ENCODE measurements at places on chromosomes 1 and 21. TPM values are rescaled to one million over a fixed set of nuclear protein-coding genes. Genes with fewer than 3 reads are reported as not detected.

WNT2B gene
- 0.13 TPM for total RNA-seq

HUNK gene
- 0.02 TPM for total RNA-seq

- no peak for DNase-seq
- H3K27ac ChIP-seq, result no peak overlapping the region
- no peaks in the 10 kb centered on the region for H3K27me3 ChIP-seq
- no peaks in the 10 kb centered on the region for H3K4me1 ChIP-seq
Measured at GRCh38 chr1:63799307-63799706, 25.5 kb downstream of the ROR1 start.

- H3K4me1 ChIP-seq, result no peaks in the 10 kb centered on the region
- no peaks in the 10 kb centered on the region for H3K27me3 ChIP-seq
- H3K36me3 ChIP-seq, result no peaks in the 10 kb centered on the region
- H3K4me3 ChIP-seq, result no peak overlapping the region
- H3K27ac ChIP-seq, result no peak overlapping the region
Measured at GRCh38 chr1:17671314-17671705, 83.8 kb upstream of the ACTL8 start.

DNA sequence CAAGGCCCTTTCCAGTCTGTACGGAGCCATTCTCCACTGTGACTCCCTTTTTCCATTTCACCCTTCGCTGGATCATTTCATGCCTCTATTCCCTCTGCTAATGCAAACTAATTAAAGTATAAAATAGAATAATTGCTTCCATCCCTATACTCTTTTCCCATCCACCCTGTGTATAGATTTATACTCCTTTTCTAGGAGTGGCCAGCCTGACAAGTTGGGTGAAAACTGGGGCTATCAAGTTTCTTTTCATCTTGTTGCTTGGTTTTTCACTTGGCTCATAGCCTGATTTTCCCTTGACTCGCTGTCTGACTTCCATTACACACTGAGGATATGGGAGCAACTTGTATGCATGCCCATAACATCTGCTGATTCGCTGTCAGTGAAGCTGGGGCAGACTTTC is 107.0 kb downstream of the PLXNA2 start:
- H3K27ac ChIP-seq, result no peak overlapping the region
- no peak overlapping the region for H3K4me3 ChIP-seq
- H3K36me3 ChIP-seq, result no peaks in the 10 kb centered on the region

DNA sequence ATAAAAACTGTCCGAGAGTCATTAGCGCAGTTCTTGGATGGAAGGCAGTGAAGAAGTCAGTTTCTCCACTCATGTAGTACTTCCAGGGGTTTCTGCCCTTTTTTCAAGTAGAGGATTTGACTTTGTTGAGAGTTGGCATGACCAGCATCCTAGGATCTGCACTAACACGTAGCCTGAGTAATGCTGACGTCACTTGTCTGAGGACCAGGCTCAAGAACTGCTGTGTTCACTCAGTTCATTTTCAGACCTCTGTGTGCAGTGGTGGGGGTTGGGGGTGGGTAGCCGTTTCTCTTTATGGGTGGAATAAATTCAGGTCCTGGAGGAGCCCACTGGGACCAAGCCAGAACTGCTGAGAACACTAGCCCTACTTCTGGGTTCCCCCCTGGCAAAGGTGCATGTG is 53.3 kb downstream of the MRPS6 start:
- DNase-seq, result no peak
- no peaks in the 10 kb centered on the region for H3K36me3 ChIP-seq
- H3K27me3 ChIP-seq, result no peaks in the 10 kb centered on the region
- H3K4me3 ChIP-seq, result no peak overlapping the region

DNA sequence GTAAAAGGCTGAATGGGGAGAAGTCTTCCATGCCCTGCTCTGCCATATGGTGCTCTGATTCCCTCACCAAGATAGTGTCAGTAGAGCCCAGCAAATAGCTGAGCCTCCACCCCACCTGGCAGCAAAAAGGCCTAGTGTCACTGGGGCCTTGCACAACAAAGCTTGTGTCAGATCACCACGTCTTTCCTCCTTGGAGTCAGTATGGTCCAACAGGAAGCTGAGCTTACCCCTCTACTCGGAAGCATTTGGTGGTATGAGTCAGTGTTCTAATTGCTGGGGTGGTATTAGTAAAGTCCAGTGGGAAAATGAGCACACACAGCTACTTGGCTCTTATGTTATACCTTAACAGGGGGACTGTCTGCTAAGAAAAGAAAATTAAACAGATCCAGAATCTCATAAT is 18.7 kb upstream of the RRP15 start:
- H3K27me3 ChIP-seq, result no peaks in the 10 kb centered on the region
- no peak overlapping the region for H3K27ac ChIP-seq
- H3K36me3 ChIP-seq, result no peaks in the 10 kb centered on the region
- no peak overlapping the region for H3K4me3 ChIP-seq
- H3K4me1 ChIP-seq, result no peaks in the 10 kb centered on the region
- DNase-seq, result no peak

GRCh38 chr1:96538111-96538641 is 183.4 kb upstream of the PTBP2 start:
- DNase-seq, result no peak
- H3K4me1 ChIP-seq, result no peaks in the 10 kb centered on the region
- no peak overlapping the region for H3K27ac ChIP-seq
- no peaks in the 10 kb centered on the region for H3K27me3 ChIP-seq
- no peaks in the 10 kb centered on the region for H3K36me3 ChIP-seq

GRCh38 chr1:30406996-30407864 is 316.2 kb downstream of the MATN1 start:
- H3K36me3 ChIP-seq, result no peaks in the 10 kb centered on the region
- H3K27me3 ChIP-seq, result no peaks in the 10 kb centered on the region
- H3K4me1 ChIP-seq, result no peaks in the 10 kb centered on the region
- no peak overlapping the region for H3K4me3 ChIP-seq
- no peak for DNase-seq

DNA sequence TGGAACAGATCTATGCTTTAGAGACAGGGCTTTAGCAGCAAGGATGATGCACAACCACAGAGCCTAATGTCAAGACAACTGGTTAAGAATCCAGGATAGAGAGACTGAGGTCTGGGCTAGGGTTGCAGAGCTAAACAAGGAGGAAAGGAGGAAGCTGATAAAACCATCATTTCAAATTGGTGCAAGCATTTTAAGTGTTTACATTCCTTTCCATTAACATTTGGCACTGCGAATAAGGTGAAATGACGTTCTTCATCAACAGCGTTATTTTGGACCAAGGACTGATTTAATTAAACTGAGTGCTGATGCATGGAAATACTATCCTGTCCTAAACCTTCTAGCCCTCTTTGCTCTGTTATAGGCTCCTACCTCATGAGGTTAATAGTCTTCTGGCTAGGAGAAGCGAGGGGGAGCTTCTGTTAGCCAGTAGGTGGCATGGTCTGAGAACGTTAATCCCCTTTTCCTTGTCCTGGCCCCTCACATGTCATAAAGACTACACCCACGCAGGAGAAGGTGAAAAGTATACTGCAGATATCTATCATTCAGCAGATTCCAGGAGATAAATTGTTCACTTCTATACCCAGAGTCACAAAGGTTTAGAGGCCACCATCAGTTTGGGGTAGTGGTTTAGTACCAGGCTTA is 7.6 kb upstream of the C1orf21 start:
- H3K4me1 ChIP-seq, result no peaks in the 10 kb centered on the region
- no peak for DNase-seq
- H3K4me3 ChIP-seq, result no peak overlapping the region
- no peaks in the 10 kb centered on the region for H3K27me3 ChIP-seq
- no peak overlapping the region for H3K27ac ChIP-seq

GRCh38 chr1:185964946-185965345 is 230.8 kb downstream of the HMCN1 start:
- H3K36me3 ChIP-seq, result no peaks in the 10 kb centered on the region
- H3K27me3 ChIP-seq, result no peaks in the 10 kb centered on the region
- H3K4me3 ChIP-seq, result no peak overlapping the region

GRCh38 chr1:203121186-203122015 is 6.1 kb upstream of the ADORA1 start:
- H3K4me1 ChIP-seq, result no peaks in the 10 kb centered on the region
- peaks cover 20% of the 10 kb centered on the region for H3K27me3 ChIP-seq
- DNase-seq, result no peak
- no peaks in the 10 kb centered on the region for H3K36me3 ChIP-seq

DNA sequence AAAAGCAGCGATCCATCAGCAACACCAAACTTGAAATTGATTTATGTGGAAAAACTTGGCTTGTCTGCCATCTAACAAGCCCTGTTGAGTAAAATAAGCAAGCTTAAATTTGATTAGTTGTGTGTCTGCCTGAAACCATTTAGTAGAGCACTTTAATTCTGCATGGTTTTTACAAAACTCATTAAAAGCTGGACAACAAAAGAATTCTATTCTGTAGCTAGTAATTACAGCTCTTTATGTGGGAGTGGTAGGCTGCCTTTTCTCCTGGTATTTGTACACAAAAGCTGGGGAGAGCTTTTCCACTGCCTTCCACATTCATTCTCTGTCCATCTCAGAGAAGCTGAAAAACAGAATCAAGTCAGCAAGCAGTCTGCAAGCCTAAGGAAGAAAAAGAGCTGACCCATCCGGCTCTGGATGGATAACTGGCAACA is 1.7 kb downstream of the ETS2 start:
- peaks cover 23% of the 10 kb centered on the region for H3K4me1 ChIP-seq
- no peak overlapping the region for H3K4me3 ChIP-seq
- H3K27ac ChIP-seq, result no peak overlapping the region
- DNase-seq, result no peak

- DNase-seq, result no peak
- no peaks in the 10 kb centered on the region for H3K36me3 ChIP-seq
- H3K4me1 ChIP-seq, result no peaks in the 10 kb centered on the region
- H3K4me3 ChIP-seq, result no peak overlapping the region
Measured at GRCh38 chr1:48966583-48966982, 189.9 kb upstream of the BEND5 start.

DNA sequence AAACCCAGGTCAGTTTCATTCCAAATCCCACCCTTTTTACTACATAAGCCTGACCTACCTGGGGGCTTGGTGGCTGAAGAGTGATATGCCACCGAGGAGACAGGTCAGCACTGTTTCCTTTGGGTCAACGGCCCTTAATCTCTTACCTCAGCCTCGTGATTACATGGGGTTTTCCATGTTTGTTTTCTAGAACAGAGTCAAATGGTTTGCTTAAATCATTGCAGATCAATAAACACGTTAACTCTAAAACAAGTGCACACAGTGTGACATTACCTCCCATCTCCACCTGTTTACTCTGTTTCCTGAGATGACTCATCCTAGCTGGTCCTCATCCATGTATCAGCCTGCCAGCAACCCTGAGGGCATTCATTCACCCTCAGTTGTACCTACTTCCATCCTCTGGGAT is 40.8 kb upstream of the TP53BP2 start:
- no peak overlapping the region for H3K27ac ChIP-seq
- H3K4me1 ChIP-seq, result no peaks in the 10 kb centered on the region
- no peaks in the 10 kb centered on the region for H3K36me3 ChIP-seq
- H3K4me3 ChIP-seq, result no peak overlapping the region
- no peaks in the 10 kb centered on the region for H3K27me3 ChIP-seq

All from CD8-positive, alpha-beta memory T cell (primary cell).